HS-5 (cell line): ENCODE measurements at places on chromosomes 2 and 18.

- no peak for DNase-seq
Measured at GRCh38 chr2:238123218-238123971, 15.1 kb upstream of the KLHL30 start.

- no peak for DNase-seq
Measured at GRCh38 chr18:58088691-58089065, 44.7 kb downstream of the NEDD4L start.

DNA sequence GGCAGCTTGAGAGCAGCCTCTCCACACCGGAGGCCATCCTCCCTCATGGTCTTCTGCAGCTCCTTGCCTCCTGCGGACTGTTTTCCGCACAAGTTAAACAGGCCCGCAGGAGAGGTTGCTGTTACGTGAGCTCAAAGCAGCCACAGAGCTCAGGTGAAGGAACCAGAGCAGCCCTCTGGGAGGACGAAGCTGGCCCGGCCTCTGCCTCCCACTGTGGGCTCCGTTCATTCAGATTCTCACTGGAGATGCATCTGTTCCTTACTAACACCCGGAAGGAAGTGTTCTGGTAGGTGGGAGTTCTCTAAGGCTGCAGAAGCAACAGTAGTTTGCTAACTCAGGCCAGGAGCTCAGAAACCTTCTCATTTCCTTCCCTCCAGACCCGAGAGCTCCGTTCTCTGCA lies 10.9 kb downstream of the DIPK1C start:
- DNase-seq, result no peak

DNA sequence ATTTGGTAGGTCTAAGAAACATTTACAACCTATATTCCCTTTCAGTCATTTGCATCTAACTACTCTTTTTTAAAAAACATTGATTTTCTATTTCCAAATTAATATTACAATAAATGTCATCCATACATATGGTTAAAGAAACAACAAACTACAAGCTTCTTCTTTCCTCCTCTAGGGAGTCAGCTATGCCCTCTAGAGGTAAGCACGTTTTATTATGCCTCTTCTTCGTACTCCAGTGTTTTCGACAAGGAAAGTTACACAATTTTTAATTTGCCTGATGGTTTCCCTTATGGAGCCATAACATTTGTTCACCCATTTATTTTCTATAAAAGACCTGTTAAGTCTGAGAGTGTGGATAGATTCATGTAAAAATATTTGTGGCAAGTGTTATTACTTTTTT lies 183.4 kb upstream of the CDH7 start:
- DNase-seq, result no peak

- DNase-seq, result peak; percentile 95
Measured at GRCh38 chr2:10405448-10405847, 42.7 kb downstream of the ODC1 start.

GRCh38 chr18:79680100-79680879 lies 687 bp downstream of the CTDP1 start:
- no peak for DNase-seq

GRCh38 chr2:237888389-237888788 lies 29.0 kb downstream of the RAMP1 start:
- peak; percentile 60 for DNase-seq

GRCh38 chr2:175228179-175228578 lies 46.7 kb upstream of the ATP5MC3 start:
- no peak for DNase-seq

DNA sequence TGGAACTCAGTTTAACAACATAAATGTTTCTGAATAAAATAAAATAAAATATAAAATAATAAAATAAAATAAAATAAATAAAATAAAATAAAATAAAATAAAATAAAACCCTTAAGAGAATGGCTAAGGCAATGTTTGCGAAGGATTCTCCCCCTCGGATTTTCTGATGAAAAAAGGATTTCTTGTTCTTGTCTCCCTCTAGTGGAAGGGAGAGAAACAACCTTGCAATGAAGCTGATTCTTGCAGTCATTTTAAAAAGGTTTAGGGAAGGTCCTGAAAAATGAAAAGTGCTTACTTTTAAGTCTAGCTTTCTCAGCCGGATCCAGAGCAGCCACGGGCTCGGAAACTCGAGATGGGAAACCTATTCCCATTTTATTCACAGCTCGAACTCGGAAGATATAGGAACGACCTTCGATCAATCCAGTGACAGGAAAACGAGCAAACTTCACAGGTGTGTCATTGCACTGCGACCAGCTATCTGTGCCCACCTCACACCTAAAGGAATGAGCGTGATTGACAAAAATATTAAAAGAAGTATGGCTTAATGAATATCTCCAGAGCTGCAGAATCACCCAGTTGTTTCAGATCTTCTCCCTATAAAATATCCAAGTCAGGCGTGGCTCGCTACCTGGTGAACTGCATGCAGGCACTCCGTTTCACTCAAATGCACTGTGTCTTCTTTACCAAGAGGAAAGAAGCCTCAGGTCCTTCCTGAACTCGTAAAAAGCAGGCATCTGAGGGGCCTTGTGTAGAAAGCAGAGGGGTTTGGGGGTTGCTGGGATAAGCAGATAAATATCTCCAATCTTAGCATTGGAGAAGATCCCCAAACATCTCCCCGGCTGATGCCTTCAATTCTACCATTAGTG lies 68.1 kb downstream of the MYOM1 start:
- no peak for DNase-seq

- no peak for DNase-seq
Measured at GRCh38 chr2:132754392-132754791, 84.4 kb upstream of the LYPD1 start.

DNA sequence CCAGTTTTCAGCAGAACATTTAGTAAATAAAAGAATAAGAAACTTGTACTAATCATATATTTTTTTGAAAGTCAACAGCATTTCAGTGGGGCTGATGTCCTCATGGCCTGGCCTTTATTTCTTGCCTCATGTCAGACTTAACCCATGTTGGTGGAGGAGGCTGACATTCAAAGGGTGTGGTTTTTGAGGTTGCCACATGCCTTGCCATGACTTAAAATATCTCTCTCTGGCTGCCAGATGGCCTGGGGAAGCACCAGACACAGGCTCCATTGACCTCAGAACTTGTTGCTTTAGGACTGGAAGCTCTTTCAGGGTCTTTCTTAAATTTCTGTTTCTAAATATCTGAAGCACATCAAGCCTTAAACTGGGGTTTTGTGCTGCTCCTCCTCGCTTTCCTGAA lies 32.5 kb upstream of the CD28 start:
- DNase-seq, result no peak

GRCh38 chr2:40454321-40454720 lies 2.4 kb upstream of the SLC8A1 start:
- DNase-seq, result no peak

- no peak for DNase-seq
Measured at GRCh38 chr18:37019157-37019827, 190.4 kb downstream of the KIAA1328 start.
